ENCODE measurements at places on chromosomes 11 and 22.

DNA sequence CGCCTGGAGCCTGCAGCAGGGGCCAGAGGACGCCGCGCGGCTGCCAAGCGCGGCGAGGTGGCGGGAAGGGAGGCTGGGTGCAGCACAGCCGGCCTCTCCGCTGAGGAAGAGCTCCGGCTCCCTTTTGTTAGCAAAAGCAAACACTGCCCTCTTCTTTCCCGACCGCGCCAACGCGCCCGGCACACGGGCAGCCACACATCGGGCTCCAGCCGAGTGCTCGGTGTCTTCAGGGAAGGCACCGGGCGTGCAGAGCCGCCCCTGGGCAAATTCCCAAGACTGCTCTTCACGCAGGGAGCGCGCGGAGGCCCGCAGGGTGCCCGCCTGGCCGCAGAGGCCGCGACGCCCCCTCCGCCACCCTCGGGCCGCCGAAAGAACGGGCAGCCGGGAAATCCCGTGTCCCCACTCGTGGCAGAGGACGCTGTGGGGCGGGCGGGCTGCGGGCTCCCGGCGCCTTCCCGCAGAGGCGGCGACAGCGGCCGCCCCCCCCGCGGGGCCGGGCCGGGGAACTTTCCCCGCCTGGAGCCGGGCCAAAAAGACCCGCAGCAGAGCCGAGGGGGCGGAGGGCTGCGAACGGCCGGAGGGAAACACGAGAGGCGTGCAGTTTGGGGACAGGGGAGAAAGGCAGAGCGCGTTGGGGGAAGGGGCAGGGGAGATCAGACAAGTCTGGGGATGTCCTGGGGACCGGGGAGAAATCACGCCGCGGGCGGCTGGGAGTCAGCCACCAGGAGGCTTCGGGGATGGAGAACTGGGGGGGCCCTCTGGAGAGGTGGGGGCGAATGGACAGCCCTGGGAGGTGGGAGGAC, 931 bp downstream of the CADM1 start:
- peak; percentile 88 for DNase-seq

DNA sequence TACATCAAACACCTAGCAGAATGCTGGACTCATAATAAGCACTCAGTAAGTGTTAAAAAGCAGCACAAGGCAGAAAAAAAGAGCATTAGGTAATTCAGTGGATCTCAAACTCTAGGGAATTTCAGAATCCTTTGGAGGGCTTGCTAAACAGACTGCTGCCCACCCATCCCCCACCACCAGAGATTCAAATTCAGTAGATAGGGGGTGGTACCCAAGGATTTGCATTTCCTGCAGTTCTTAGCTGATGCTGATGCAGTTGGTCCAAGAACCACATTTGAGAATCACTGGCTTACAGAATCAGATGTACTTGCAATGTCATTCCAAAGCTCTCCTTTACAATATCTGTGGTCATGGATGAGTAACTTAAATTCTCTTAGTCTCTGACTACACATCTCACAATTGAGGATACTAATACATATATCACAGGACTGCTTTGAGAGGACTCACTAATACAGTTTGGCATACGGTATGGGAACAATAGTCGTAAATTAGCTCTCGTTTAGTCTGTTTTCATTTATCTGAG, 664.5 kb downstream of the KCNA4 start:
- no peak for DNase-seq

GRCh38 chr11:70603114-70603755, 204.9 kb downstream of the CTTN start:
- no peak for DNase-seq

- no peak for DNase-seq
Observed at GRCh38 chr11:72712168-72712751, 38.0 kb upstream of the PDE2A start.

GRCh38 chr11:99918761-99919160, 768.3 kb upstream of the ARHGAP42 start:
- no peak for DNase-seq

GRCh38 chr22:25970374-25970911, 198.8 kb upstream of the SEZ6L start:
- no peak for DNase-seq

DNA sequence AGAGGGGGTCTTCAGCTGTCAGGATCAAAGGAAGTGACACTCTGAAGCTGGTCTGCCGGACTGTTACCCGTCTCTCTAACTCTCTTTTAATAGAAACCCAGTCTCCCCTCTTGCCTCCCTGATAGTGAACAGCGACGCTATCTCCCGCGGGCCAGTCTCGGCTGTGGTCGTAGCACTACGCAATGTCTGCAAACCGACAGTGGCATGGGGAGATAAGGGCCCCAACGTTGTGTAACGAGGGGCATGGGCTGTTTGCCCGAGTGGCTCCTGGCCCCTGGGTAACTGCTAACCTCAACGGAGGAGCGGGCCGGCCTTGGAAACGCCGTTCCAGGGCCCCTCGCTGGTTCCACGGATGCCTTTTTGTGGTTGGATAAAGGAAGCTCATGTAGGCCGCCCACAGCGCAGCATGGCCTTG, 23.3 kb downstream of the ZBTB16 start:
- DNase-seq: no peak

DNA sequence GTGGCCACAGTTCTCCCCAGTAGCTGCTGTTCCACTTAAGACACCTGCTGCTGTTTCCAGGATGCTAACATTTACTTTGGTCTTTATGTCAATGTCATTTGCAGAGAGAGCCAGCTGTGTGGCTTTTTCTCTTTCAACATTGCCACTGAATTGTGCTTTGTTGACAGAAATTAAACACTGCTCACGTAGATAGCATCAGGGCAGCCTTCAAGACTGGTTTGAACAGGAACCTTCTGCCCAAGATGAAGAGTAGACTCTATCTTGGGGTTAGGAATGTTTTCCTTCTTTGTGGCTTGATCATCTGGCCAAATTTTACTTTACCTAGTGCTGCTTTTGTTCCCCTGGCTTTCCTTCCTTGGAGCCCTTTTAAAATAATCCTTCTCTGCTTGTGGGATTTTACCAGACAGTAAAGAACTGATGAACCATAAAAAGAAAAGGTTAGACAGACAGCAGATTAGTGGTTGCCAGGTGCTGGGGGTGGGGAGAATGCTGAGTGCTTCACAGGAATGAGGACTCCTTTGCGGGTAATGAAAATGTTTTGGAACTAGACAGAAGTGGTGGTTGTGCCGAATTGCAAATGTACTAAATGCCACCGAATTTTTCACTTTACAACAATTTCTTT, 22.7 kb upstream of the XBP1 start:
- DNase-seq: peak; percentile 88

DNA sequence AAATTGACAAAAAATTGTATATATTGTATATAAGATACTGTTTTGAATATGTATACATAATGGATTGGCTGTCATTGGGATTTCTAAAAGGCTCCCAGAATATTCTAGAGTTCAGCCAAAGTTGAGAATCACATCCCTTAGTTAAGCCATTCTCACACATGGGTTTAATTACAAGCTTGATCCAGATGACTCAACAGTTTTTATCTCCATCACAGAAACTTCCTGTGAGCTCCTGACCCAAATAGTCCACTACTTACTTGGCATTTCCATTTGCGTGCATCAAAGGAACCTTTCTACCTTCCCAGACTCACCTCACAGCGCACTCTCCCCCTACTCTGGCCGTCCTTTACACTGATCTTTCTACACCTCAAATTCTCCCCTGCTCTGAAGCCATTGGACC, 184.8 kb upstream of the ARHGAP20 start:
- no peak for DNase-seq

GRCh38 chr11:119172513-119172912, 4.0 kb downstream of the NLRX1 start:
- no peak for DNase-seq

- no peak for DNase-seq
Observed at GRCh38 chr11:79834015-79834414, 393.2 kb upstream of the TENM4 start.

DNA sequence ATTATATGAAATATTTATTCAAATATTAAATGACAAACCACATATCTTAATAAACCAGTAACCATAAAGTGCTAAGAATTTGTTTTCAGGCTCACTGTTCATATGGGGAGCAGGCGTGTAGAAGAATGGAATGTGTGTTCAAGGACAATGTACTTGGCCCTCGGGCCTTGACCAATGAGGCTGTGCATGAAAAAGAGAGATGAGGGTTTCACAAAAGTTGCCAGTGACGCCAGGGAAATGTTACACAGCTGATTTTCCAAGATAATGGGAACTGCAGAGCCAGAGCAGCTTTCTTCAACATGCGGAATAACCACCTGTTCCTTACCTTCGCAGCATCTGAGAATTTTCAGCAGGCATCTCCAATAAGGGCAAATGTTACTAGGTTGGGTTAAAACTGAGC, 4.2 kb downstream of the SF1 start:
- DNase-seq: no peak

GRCh38 chr22:17726928-17727897, 47.1 kb downstream of the BID start:
- no peak for DNase-seq

GRCh38 chr11:83051760-83052671, 19.7 kb downstream of the RAB30 start:
- no peak for DNase-seq

- no peak for DNase-seq
Observed at GRCh38 chr22:40326905-40327735, 19.2 kb upstream of the ADSL start.

GRCh38 chr11:70205049-70205725, 2.1 kb downstream of the FADD start:
- DNase-seq: no peak

DNA sequence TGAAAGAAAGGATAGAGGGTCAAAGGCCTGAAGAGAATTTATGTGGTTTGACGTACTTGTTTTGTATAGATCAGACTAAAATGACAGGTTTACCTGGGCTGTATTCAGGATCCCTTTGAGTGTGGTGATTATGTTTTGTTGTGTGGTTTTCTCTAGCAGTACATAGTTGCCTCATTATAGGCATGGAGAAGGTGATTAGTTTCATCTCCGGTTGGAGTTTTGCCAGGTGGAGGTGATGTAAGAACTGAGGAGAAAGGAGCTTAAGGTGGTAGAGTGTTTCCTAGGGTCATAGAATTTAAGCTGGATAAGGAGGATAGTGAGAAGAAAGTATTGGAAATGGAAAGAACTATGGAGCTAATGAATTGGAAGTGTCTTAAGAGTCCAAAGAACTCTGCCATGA, 229.0 kb downstream of the TMEM135 start:
- DNase-seq: no peak

- no peak for DNase-seq
Observed at GRCh38 chr11:109000531-109000930, 335.7 kb downstream of the DDX10 start.

DNA sequence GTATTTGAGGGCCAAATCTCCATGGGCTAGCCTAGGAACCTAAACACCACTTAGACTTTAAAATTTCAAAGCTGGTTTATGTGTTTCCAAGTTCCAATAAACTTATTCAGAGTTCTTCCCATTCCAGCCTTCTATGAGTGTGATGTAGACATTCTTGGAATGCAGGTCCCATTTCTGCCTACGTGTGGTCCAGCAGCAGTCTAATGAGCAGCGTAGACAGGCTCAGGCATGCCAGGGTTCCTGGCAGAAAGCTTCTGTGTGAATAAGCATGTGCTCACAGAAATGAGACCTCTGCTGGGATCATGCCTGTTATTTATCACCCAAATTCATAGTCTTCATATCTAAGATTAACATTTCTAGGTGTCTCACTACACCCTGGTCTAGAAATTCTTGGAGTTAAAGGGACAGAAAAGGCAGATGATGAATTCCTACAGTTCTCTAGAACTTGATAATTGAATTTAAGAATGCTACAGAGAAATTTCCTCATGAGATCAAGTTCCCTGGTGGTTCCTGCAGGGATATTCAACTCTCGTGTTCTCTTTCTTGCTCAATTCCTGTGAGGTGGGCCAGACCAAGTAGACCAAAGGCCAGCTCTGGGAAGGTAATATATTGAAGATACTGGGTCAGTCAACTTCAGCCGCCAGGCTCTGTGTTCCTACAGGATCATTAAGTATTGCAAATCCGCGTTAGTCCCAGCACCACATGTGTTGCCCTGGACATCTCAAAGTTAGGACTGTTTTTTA, 17.6 kb downstream of the RNF185 start:
- no peak for DNase-seq

- DNase-seq: peak; percentile 17
Observed at GRCh38 chr11:25734591-25735211, 597.2 kb upstream of the ANO3 start.

- DNase-seq: peak; percentile 51
Observed at GRCh38 chr11:82775736-82776346, 42.2 kb upstream of the FAM181B start.

- DNase-seq: peak; percentile 69
Observed at GRCh38 chr11:46367244-46367915, 14.1 kb upstream of the MDK start.

GRCh38 chr11:57751676-57752253, at the start of gene BTBD18:
TSS of gene BTBD18 (minus strand) at chr11:57751819. CDS start at chr11:57751188, 631 bp downstream.
- DNase-seq: peak; percentile 41

DNA sequence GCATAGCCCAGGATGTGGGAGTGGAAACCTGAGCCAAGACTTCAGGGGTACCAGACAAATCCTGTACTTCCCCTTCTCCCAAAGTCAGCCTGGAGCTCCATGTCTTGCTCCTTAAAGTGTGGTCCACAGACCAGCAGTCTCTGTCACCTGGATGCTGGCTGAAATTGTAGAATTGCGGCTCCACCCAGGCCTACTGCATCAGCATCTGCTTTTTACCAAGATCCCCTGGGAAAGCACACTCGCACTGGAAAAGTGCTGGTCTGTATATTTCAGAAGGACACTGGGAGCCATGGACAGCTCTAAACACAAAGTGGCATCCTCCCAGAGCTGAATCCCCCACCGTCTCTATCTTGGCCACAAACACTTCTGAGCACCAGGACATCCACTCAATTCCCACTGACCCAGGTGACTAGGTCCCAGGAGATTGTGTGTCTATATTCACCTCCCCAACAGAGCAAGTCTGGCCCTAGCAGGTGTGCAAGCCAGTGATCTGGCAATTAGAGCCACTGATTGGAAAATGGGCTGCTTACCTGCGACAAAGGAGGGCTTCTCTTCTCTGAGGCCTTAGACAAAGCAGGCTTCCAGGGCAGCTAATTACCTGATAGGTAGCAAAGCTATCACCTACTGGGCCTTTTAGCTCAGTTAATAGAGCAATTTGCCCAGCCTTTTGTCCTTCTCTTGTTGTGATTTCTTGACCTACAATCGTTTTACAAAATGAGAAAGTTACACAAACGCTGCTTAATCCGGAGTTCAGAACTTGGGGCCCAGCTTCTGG, 443.3 kb downstream of the MN1 start:
- no peak for DNase-seq

- no peak for DNase-seq
Observed at GRCh38 chr11:96228473-96228891, 114.5 kb downstream of the MAML2 start.

DNA sequence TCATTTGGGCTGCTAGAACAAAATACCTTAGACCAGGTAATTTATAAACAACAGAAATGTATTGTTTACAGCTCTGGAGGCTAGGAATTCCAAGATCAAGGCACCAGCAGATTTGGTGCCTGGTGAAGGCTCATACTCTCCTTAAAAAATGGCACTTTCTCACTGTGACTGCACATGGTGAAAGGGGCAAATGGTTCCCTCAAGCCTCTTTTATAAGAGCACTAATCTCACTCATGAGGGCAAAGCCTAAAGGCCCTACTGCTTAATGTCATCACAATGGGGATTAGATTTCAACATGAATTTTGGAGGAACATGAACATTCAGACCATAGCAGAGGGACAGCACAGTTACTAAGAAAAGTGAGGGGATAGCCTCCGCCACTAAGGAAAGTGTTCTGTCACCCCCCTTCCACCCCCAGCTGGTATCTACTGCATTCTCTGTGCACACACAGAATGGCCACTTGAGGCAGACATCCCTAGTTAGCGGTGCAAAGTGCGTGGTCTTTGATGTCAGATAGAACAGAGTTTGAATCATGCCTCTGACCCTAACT, 47.2 kb upstream of the CEP295 start:
- peak; percentile 10 for DNase-seq

All from OCI-LY7 (cell line).